Activated T-cell treated with anti-CD3 and anti-CD28 coated beads for 1 hour (primary cell): ENCODE measurements at places on chromosomes 7 and 10.

DNA sequence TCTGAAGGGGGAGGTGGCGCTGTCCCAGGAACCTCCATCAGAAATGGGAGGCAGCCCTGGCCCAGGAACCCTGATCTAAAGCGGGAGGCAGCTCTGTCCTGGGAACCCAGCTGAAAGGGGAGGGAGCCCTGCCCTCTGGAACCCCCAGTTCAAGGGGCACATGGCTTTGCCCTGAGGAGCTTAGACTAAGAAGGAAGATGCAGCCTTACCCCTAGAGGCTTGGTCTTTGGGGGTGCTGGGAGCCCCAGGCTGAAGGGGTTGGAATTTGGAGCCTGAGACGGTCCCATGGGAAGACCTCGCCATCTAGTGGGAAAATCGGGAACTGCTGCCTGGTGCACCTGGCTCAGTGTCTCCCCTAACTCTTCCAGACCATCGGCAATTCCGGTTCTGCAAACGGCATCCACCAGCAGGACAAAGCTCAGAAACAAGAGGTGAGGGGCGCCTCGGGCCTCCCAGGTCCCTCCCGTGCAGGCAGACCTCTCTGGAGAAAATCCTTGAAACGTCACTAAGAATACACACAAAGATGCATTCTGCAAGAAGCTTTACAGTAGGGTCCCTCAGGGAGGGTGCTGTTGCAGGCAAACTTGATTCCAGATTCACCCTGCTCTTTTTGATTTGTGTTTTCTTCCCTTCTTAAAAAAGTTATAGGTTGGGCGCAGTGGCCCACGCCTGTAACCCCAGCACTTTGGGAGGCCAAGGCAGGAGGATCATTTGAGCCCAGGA is 52.4 kb upstream of the GTF2IRD1 start:
- DNase-seq, result peak; percentile 73

GRCh38 chr10:131726967-131727366 is 173.8 kb upstream of the PPP2R2D start:
- DNase-seq, result no peak

- no peak for DNase-seq
Observed at GRCh38 chr7:76054123-76055120, 6.5 kb downstream of the MDH2 start.

- no peak for DNase-seq
Observed at GRCh38 chr10:113337142-113337541, 215.7 kb upstream of the HABP2 start.

- DNase-seq, result peak; percentile 12
Observed at GRCh38 chr7:112869111-112869774, 79.0 kb upstream of the TMEM168 start.

DNA sequence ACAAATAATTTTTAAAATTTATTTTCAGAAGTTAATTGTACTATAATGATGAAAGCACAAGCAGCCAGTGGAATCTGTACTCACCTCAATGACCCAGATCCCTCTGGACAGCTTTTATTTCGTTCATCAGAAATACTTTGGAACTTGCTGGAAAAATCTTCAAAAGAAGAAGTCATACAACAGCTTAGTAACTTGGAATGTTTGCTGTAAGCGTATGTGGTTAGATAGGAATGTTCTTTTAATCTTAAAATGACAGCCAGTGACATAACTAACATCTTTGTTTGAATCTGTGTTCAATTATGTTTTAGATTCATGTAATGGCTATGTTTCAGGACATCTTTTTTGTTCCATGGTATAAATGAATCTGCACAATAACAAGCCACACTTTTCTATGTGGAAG is 26.8 kb downstream of the CFAP69 start:
- no peak for DNase-seq

DNA sequence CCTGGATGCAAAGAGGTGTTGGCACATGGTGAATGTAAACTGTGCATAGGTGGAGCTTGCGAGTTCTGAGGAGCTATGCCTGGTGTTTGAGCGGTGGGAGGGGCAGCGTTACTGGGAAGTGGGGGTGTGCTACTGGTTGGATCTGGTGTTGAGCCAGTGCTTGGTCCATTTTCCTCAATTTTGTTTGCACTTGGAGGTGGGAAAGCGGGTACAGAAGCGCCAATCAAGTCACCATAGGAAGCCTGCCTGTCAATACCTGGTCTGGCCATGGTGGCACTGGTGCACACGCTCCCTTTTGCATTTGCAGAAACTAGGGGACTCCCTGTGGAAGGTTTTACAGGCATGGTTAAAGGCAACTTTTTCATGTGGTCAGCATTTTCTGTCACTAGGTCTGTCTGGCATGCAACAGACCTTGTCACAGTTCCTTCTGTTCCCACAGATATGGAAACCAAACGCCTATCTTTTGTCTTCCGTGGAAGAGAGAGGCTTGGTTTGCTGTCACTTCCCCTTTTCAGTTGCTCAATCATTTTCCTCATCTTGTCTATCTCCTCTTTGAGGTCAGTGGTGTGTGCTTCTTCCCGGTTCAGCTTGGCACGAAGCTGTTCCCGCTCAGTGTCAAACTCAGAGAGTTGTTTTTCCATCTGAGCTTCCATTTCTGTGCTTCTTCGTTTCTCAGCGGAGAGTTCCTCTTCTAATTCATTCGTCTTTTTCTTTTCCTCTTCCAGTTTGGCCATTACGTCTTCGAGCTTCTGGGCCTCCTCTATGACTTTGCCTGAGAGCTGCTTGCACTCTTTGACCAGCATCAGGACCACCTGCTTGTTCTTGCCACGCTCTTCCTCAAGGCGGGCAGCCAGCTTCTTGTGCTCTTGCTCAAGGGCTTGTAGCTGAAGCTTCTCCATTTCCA is 81.1 kb downstream of the CTTNBP2 start:
- DNase-seq, result no peak

- peak; percentile 7 for DNase-seq
Observed at GRCh38 chr10:58266826-58267712, 625 bp downstream of the IPMK start.

DNA sequence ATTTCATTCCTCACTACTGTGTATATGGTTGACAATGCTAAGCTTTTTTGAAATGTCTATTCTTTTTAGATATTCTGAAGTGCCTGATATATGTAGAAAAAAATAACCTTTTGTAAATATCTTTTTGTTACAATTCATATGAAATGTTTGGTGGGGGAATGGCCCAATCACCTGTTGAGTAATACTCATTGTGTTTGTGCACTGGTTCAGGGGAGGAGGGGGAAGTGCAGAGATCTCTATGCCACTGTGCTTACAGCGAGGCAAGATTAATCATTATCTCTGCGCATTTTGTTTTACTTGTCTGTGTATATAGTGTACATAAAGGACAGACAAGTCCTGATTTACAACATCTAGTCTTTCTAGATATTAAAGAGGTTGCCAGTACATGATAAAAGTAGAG is 25.2 kb downstream of the NUP42 start:
- no peak for DNase-seq

DNA sequence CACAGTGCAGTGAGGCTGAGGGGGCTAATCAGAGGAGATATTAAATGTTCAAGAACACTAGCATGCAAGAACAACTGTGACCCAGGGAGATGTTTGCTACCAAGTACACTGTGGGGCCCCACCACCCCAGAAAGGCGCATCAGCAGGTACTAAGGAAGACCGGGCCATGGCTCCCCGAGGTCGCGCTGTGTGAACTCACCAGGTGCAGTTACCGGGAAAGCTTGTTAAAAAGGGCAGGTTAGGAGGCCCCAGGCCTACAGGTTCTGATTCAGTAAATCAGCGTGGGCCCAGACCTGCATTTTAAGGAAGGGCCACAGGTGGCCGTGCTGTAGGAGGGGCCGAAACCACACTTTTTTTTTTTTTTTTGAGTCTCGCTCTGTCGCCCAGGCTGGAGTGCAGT is 54.6 kb downstream of the TMEM209 start:
- DNase-seq, result no peak

DNA sequence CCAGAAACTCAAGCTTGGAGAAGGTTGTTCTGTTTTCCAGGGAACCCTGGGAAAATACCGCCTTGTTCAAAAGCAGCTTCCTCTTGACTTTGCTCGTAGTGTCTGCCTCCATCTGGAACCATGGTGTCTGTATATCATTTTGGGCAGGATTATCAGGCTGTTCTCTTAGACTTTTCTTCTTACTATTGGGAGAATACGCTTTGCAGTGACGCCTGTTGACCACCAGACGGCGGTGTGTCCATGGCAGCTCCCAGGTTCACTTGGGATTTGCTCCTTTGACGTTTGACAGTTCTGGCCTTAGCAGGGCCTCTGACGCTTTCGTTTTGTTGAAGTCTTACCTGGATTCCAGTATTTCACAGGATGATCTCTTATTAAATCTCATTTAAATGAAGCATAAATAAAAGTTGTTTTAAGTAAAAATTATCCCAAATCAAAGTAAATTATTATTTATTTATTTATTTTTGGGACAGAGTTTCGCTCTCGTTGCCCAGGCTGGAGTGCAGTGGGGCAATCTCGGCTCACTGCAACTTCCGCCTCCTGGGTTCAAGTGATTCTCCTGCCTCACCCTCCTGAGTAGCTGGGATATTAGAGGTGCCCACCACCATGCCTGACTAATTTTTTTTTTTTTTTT is 41.8 kb upstream of the GJD4 start:
- peak; percentile 34 for DNase-seq

GRCh38 chr7:124459101-124460055 is 306.2 kb downstream of the GPR37 start:
- no peak for DNase-seq

GRCh38 chr7:25659841-25660240 is 431.6 kb upstream of the NPVF start:
- DNase-seq, result no peak

- no peak for DNase-seq
Observed at GRCh38 chr10:128268015-128268722, 141.9 kb upstream of the MKI67 start.

- DNase-seq, result no peak
Observed at GRCh38 chr10:43627942-43628341, 20.7 kb downstream of the ZNF32 start.

GRCh38 chr10:103479135-103479534 is at the start of gene CALHM3:
CALHM3 (minus strand) TSS chr10:103479240; CDS start chr10:103479032, 208 bp downstream.
- no peak for DNase-seq

GRCh38 chr10:48224979-48225560 is 49.4 kb downstream of the FRMPD2 start:
- DNase-seq, result no peak

GRCh38 chr10:1132584-1132983 is 76.4 kb downstream of the WDR37 start:
- DNase-seq, result no peak

- DNase-seq, result no peak
Observed at GRCh38 chr10:75654772-75655171, 223.3 kb downstream of the LRMDA start.

- peak; percentile 63 for DNase-seq
Observed at GRCh38 chr10:17430647-17431355, 23.6 kb downstream of the ST8SIA6 start.

DNA sequence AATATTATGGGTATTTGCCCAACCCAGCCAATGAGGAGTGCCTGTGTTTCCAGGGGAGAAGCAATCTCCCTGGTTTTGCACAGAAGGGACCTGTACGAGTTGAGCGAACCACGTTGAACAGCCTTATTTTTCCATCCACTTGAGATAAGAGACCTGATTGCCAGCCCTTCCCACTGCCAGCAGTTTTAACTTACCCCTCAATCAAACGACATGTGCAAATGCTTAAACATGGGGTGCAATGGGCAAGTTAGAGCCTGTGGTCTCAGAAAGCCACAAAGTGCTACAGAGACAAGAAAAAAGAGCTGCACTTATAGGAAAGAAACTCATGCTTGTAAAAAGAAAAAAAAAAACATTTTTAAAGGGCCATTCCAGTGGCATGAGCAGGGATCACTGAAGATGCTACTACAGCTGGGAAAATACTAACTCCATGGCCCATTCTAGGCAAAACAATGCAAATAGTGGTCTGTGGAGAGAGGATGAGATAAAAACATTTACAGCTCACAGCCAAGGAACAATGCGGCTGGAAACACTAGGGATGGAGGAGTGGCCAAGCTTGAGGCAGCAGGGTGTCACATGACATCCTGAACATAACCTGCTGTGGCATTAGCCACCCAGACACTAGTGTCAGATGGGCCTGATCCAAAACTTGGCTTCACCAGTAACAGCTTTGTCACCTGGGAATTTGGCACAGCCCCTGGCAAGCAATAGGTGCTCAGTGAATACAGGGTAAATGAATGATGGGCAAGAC is 162.8 kb downstream of the ELMO1 start:
- no peak for DNase-seq

DNA sequence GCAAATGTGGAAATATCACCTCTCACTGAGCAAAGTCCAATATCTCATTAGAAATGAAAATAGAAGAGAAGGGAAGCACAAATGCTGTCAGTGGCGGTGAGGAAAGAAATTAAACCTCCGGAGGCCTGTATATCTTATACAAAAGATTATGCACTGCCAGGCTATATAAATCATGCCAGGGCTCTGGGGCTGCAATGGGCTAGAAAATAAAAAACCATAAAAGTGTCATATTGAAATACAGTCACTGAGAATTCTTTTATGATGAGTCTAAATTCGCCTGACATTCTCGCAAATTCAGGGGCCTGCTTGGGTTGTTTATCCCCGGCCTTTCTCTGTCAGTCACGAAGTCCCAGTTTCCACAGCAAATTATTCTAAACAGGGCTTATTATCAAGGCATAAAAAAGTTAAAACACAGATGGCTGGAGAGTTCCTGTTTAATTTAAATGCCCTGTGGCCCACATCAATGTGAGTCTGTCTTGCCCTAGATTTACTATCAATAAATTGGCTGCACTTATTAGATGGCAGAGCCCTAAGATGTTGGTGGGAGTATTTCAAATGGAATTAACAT is 193.8 kb downstream of the SNX10 start:
- DNase-seq, result no peak

GRCh38 chr7:19537942-19538401 is 170.9 kb downstream of the POLR1F start:
- no peak for DNase-seq

GRCh38 chr10:51343391-51343790 is 269.1 kb downstream of the PRKG1 start:
- no peak for DNase-seq

GRCh38 chr7:101999393-101999792 is 182.0 kb downstream of the CUX1 start:
- no peak for DNase-seq

- DNase-seq, result no peak
Observed at GRCh38 chr7:7959979-7960670, 8.5 kb upstream of the GLCCI1 start.

DNA sequence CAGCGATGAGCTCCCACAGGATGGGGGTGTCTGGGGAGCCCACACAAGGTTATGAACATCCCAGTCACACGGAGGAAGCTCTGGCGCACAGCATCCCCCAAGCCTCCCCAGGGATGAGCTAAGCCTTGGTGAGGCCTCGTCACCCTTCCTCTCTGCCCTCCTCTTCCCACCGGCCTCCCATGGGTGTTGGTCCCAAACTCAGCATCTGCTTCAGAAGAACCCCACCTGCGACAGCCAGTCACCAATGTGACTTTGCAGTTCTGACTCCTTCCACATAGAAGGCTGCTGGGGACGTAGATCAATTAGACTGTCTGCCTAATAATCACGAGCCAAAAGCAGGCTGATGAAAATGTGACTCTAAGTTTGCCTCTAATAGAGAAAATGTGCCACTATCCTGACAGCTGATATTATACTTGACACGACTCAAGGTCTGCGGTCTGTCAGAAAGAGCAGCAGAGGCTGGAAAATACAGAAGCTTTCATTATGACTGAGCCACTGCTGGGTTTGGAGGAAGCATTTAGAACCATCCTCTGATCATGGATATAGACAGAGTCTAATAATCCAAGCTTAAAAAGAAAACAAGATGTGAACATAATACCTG is 116.0 kb upstream of the PFKP start:
- no peak for DNase-seq
